CD8-positive, alpha-beta T cell (primary cell): ENCODE measurements at places on chromosomes 16 and 17. TPM values are rescaled to one million over a fixed set of nuclear protein-coding genes. Genes with fewer than 3 reads are reported as not detected.

Gene XAF1
- total RNA-seq, result 16.3 TPM

DNA sequence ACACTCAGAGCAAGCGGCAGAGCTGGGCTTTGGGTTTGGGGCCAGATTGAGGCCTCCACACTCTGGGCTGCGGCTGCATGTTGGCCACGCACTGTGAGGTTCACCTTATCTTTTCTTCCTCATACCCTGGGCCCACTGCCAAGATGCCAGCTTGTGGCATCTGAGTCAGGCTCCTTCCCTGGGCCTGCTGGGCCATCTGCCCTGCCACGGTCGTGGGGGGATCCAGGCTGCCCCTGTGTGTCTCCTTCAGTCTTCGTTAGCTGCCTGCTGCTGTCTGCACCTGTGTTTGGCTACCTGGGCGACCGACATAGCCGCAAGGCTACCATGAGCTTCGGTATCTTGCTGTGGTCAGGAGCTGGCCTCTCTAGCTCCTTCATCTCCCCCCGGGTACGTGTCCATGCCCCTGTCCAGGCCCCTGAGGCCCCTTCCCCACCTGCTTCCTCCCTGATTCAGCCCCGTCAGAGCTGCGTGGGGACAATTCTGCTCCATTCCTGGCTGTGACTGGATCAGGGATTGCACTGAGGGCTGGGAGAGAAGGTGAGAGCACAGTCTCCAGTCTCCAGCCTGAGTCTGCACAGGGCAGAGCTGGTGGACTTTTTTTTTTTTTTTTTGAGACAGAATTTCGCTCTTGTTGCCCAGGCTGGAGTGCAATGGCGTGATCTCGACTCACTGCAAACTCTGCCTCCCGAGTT lies 11.2 kb downstream of the SPNS3 start:
- DNase-seq, result no peak

DNA sequence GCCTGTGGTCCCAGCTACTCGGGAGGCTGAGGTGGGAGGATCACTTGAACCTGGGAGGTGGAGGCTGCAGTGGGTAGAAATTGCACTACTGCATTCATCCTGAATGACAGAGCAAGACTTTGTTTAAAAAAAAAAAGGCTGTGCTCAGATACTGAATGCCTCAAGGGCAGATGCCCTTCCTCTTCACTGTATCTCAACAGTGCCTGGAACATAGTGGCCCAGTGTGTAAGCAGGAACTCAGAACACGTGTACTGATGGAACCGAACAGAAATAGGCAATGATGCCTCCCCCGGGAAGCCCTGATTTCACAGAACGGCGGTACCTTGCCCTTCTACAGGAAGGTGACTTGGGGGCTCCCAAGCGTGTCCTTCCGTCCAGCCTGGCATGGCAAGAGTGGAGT lies 46.8 kb downstream of the PLXDC1 start:
- DNase-seq, result no peak

DNA sequence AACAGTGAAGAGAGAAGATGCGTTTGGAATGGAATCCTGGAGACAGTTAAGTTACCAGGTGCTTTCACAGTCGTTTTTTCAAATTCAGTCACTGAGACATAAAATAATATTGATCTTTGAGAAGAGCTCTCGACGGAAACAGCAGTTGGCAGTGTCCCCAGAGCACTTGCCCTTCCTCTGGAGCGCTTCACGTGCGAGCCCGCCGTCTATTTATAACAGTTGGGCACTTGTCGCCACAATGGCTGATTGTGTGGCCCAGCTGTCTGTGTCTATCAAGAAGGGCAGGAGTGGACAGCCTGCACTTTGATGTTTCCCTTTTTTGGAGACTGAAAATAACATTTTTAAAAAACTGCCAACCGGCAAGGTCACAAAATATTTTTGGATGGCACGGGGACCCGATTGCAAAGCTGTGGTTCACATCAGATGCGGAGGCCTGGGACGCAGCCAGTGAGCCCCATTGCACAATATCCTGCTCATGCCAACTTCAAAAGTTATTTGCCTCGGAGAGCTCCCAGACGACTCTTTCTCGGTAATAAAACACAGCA lies 62.9 kb downstream of the ADCY9 start:
- DNase-seq, result no peak

DNA sequence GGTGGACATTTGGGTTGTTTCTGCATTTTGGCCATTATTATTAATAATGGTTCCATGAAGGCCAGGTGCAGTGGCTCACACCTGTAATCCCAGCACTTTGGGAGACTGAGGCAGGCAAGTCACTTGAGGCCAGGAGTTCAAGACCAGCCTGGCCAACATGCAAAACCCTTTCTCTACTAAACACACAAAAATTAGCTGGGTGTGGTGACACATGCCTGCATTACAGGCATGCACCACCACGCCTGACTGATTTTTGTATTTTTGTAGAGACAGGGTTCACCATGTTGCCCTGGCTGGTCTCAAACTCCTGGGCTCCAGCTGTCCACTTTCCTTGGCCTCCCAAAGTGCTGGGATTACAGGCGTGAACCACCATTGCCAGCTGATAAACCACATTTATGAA lies 58.5 kb downstream of the TNFRSF13B start:
- no peak for DNase-seq
